Adrenal gland (tissue), 19 donors: ENCODE measurements at places on chromosomes 7 and 10. TPM values are rescaled to one million over a fixed set of nuclear protein-coding genes. Genes with fewer than 3 reads are reported as not detected.

The ITIH5 gene
- polyA plus RNA-seq: 0.66 TPM

The SNX13 gene
- polyA plus RNA-seq: 8.5 TPM

The ACTL6B gene
- polyA plus RNA-seq: 2.5 TPM

The IFIT3 gene
- polyA plus RNA-seq: 8.1 TPM

The GPR26 gene
- not detected for polyA plus RNA-seq

The MAD1L1 gene
- polyA plus RNA-seq: 57.0 TPM

The SIRT1 gene
- 15.1 TPM for polyA plus RNA-seq

The DPYSL4 gene
- 7.6 TPM for polyA plus RNA-seq

The DKK1 gene
- 1.4 TPM for polyA plus RNA-seq

The METTL27 gene
- 1.1 TPM for polyA plus RNA-seq

The DGKB gene
- polyA plus RNA-seq: 3.1 TPM

The ATXN7L1 gene
- polyA plus RNA-seq: 4.9 TPM

The CCDC6 gene
- 9.2 TPM for polyA plus RNA-seq

The ADAM12 gene
- 0.37 TPM for polyA plus RNA-seq

The ABCC2 gene
- 2.1 TPM for polyA plus RNA-seq

The C10orf95 gene
- polyA plus RNA-seq: not detected

The FAM131B gene
- polyA plus RNA-seq: 0.40 TPM

The VGF gene
- 4.6 TPM for polyA plus RNA-seq

The CYP17A1 gene
- 10,572 TPM for polyA plus RNA-seq
